ENCODE measurements at places on chromosomes 16 and 17. TPM values are rescaled to one million over a fixed set of nuclear protein-coding genes. Genes with fewer than 3 reads are reported as not detected.

CES3 gene
- 1.3 TPM for total RNA-seq

TMED6 gene
- total RNA-seq, result 0.74 TPM

KRTAP9-2 gene
- not detected for total RNA-seq

KRT31 gene
- total RNA-seq, result not detected

FOXL1 gene
- 0.51 TPM for total RNA-seq

TSR3 gene
- 40.1 TPM for total RNA-seq

PTX4 gene
- not detected for total RNA-seq

MSLN gene
- total RNA-seq, result 314 TPM

EME1 gene
- 0.46 TPM for total RNA-seq

QRICH2 gene
- 1.1 TPM for total RNA-seq

SKAP1 gene
- not detected for total RNA-seq

SAT2 gene
- 151 TPM for total RNA-seq

MAF gene
- 196 TPM for total RNA-seq

CD300H gene
- not detected for total RNA-seq

DNA sequence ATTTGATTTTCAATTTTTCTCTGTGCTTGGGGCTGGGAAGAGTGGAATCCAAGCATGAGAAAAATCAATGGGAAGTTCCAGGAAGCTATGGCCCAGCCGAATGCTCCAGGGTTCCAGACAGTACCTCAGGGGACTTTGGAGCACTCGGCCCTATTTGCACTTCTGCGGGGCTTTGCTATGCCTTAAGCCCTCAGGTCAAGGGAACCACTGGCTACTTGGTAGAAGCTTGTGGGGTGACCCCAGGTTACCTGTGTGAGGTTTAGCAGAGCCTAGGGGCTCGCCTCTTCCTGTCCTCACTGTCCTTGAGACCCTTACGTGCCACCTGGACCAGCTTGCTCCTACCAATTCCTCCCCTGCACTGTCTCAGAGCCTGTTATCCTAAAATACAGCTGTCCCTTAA lies 121.3 kb downstream of the MGAT5B start:
- no peak for DNase-seq

DNA sequence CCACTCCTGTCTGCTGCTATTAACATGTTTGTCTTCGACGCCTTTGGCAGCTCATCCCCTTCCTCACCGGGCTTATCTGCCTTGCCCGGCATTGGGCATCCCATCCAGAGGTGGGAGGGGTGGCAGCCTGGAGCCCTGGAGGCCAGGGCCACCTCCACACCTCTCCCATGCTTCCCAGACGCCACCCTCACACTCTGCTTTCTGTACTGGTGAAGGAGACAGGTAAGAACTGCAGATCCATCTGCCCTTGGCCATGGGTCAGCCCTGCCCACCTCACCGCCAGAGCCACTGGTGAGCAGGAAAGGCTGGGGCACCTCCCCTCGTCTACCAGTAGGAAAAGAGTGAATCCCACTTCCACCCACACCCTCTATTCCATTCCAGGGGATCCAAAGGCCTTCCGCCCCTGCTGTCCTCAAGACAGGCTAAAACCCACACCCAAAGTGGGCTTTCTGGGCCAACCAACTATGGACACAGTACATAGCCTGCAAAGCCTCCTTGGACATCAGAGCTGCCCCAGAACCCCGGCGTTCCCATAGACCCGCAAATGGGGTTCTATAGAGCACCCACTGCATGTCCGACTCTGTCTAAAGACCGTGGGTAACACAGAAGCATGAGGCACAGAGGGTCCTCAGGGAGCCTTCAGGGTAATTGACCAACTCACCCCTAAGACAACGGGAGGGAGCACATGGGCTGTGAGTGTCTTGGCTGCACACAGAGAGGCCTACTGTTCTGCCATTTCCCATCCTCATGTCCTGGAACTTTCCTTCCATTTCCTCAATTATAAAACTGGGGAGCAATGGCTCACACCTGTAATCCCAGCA lies 23.4 kb upstream of the RBFOX3 start:
- no peak for DNase-seq

DNA sequence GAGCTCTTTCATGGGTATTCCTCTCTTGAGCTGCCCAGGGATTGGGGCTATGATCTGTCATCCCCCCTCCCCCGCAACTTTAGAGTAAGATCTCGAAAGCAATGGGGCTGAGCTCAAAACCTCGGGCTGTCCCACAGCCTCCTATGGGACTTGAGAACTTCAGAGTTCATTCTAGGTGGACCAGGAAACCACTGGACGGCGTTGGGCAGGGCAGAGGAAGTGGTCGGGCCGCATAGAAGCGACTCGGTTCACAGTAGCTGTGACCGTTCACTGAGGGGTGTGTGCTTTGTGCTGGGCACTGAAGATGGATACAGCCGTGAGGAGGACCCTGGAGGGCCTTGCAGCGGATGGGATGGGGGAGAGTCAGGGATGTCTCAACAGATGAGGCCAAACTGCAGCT lies 292.0 kb downstream of the CPPED1 start:
- DNase-seq, result no peak

DNA sequence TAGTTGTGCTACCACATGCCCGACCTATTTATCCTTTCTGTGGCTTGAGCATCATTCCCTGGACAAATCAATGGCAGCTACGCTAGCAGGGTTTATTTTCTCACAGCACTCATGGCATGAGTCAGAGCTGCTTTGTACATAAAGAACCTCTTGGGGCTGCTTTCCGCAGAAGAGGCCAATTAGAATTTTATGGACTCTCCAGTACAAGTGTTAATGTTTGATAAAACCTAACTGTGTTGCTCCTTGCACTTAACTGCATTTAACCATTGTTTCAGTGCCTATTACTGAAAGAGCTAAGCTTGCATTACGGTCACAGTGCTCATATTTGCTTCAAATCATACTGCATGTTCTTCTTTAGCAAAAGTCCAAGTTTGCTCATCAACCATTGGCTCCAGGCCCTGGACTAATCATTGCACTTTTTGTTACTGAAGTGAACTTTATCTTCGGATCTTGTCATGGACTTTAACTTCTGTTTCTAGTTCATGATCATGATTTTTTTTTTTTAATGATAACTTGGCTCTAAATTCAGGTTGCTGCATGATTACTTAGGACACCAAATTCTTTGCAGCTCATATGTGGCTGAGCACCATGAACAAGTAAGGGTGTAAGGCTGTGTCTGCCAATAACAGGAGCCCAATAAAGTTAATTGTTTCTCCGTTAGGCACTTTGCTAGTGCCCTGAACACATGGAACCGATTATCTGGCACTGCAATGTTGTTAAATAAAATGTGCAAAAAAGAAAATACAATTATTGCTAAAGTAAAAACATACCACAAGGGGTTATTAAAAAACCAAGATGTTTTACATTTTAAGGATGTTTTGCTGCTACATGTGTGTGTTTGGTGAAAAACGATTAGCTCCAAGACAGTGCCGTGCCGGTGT lies 492.2 kb downstream of the KCNJ2 start:
- DNase-seq, result no peak

- no peak for DNase-seq
Observed at GRCh38 chr17:60695960-60696359, 18.3 kb downstream of the BCAS3 start.

GRCh38 chr17:41592601-41593305 lies 6.1 kb upstream of the KRT14 start:
- DNase-seq, result no peak

- DNase-seq, result no peak
Observed at GRCh38 chr16:19625039-19625438, 69.5 kb downstream of the VPS35L start.

GRCh38 chr16:58462499-58462996 lies 37.4 kb upstream of the NDRG4 start:
- DNase-seq, result no peak

GRCh38 chr17:62110923-62111484 lies 45.9 kb upstream of the MED13 start:
- no peak for DNase-seq

DNA sequence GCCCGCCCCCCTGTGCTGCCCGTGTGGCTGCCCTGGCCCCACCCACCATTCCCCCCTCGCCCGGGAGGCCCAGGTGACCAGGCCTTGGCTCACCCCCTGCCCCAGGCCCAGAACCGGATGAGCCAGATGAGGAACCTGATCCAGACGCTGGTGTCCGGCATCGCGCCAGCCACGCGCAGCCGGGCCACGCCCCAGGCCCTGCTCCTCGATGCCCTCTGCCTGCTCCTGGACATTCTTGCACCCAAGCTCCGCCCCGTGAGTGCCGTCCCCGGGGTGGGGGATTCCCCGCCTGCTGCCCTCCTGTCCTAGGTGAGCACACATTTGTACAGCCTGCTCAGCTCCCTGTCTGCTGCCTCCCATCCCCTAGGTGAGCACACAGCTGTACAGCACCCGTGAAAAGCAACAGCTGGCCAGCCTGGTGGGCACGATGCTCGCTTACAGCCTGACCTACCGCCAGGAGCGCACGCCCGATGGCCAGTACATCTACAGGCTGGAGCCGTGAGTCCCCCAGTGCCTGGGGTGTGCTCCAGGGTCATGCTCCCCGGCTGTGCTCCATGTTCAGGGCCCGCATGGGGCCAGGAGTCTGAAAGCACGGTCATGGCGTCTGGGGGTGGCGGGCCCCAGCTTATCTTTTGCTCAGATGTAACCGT lies 4.8 kb downstream of the GNG13 start:
- no peak for DNase-seq

GRCh38 chr16:3158510-3159314 lies 23.9 kb downstream of the ZNF213 start:
- DNase-seq, result peak; percentile 89

GRCh38 chr17:8924595-8924994 lies 40.9 kb downstream of the PIK3R5 start:
- no peak for DNase-seq

- DNase-seq, result no peak
Observed at GRCh38 chr17:7343250-7343649, 6.9 kb downstream of the ACAP1 start.

DNA sequence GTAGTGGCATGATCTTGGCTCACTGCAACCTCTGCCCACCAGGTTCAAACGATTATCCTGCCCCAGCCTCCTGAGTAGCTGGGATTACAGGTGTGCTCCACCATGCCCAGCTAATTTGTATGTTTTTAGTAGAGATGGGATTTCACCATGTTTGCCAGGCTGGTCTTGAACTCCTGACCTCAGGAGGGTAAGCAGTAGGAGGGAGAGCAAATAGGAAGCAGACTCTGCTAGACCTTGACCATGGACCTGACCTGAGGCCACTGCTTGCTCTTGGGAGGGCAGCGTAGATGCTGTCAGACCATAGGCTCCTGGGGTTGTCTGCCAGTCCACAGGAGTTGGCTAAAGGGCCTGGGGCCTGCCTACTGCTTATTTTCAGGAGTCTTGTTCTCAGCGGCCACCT lies 28.6 kb downstream of the AKAP1 start:
- no peak for DNase-seq

- DNase-seq, result no peak
Observed at GRCh38 chr17:68704871-68705713, 103.9 kb upstream of the FAM20A start.

DNA sequence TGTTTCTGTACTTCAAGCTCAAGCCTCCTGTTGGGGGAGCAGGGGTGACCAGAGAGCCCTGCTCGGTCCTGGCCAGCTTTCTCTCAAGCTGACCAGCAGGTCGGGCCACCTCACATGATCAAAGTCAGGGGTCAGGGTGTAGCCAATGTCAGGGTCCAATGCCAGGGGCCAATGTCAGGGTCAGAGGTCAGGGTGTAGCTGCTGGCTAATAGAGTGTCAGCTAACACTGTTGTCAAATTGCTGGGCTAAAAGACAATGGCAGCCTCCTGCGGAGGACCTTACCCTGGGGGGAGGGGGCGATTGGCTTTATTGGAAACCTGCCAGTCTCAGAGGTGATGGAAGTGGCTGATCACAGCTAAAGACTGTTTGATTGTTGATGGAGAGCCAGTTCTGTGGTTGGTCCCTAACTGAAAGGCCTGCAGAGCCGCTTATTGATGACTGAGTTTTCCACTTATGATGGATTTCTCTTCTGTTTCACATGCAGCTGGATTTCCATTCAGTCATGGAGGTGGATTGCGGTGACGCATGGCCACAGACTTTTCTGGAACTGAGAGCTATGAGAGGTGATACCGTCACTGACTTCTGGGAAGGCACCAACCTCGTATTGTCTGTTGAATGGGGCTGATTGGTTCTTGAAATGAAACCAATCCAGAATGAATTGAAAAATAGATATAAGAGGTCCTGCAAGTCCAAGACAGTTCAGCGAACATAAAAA lies 97.4 kb upstream of the ZFHX3 start:
- DNase-seq, result no peak

DNA sequence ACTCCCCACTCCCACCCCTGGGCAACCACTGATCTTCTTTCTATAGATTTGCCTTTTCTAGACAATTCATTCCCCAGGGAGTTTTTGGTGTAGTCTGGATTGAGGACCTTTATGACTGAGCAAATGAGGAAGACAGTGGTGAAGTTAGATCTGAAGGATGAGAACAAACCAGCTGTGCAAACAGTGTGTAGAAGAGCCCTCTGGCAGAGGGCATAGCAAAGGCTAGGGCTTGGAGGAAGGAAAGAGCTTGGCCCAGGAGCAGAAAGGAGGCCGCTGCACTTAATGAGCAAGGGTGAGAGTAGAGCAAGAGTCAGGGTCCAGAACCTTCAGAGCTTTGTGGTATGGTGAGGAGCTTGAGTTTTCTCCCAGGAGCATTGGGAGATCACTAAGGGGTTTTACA lies 352.7 kb downstream of the CA10 start:
- no peak for DNase-seq

- no peak for DNase-seq
Observed at GRCh38 chr16:30076276-30076791, 540 bp downstream of the PPP4C start.

GRCh38 chr16:1040346-1040745 lies 32.2 kb upstream of the SSTR5 start:
- DNase-seq, result no peak

GRCh38 chr17:4014148-4014927 lies 50.1 kb upstream of the ATP2A3 start:
- DNase-seq, result no peak

- DNase-seq, result no peak
Observed at GRCh38 chr17:13727441-13728171, 125.9 kb upstream of the HS3ST3A1 start.

- no peak for DNase-seq
Observed at GRCh38 chr17:74521701-74522201, 9.5 kb downstream of the CD300LB start.

DNA sequence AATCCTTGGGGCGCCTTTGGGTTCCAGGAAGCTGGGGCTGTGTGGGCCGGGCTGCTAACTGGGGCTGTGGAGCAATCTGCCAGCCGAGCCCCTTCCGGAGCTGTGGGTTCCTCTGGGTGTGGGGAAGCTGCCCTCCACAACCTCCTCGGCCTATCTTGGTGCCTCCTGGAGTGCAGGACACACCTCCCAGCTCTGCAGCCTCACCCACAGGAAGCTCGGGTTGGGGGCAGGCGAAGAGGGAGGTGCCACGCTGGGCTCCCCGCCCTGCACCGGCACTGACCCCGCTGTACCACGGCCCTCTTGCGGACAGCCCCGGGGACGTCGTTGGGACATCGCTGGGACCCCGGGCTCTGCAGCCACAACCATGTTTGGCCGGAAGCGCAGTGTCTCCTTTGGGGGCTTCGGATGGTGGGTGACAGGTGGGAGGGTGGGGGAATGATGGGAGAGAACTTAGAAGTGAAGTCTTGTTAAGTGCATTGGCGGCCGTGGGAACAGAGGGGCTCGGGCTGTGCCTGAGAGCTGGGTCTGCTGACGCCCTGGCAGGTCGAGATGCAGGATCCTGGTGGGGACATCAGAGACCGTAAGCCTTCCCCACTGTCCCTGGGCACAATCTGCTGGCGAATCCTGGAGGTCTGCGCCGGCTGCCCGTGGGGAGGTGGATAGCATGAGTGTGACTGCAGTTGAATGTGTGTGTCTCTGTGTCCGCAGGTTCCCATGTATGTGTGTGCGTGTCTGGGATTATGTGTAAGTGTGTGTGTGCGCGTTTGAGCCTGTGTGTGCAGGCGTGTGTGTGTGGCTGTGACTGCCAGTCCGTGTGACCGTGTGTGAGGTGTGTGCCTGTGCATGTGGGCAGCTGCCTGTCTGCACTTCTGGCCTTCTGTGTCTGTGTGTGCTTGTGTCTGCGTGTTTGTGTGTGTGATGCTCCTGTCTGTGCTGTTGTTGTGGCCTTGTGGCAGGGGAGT lies at the start of gene RAP1GAP2:
Gene RAP1GAP2 (plus strand): TSS at position 275 of the 962 bp plus-strand sequence. CDS start 90 bp downstream, at position 365.
- DNase-seq, result no peak

All from ovary (tissue), 10 donors.